Activated effector memory CD4-positive, alpha-beta T cell treated with anti-CD3 and anti-CD28 coated beads, Interleukin-2, amount 50 U/mL, for 16 hours (primary cell): ENCODE measurements at places on chromosomes 7 and 10.

DNA sequence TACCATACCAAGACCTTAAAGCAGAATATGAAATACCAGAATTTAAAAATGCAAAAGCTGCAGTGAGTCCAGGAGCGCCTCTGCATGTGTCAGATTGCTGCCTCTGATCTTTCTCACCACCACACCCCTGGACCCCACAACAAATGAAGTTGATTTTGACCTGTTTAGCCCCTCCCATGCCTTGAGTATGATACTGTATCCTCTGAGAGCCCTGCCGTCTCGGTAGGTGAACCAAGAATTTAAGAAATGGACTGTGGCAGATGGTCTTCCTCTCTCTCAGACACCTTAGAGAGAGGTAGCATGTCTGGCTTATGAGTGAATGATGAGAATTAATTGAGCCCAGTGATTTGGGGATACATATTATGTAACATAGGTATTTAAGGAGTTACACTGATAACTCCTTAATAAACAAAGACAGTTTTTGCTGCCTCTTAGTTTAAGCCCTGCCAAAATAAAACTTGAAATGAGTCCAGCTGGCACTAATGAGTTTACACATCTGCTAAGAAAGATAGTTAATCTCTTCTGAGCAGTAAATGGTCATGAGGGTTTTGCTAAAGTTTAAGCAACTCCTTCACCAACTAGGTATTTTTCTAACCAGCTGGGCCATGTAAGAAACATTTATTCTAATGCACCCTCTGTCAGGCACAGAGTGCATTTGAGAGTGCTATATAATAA is 4.5 kb upstream of the TFPI2 start:
- DNase-seq, result no peak

- no peak for DNase-seq
Measured at GRCh38 chr7:54339073-54339472, 203.1 kb upstream of the VSTM2A start.

DNA sequence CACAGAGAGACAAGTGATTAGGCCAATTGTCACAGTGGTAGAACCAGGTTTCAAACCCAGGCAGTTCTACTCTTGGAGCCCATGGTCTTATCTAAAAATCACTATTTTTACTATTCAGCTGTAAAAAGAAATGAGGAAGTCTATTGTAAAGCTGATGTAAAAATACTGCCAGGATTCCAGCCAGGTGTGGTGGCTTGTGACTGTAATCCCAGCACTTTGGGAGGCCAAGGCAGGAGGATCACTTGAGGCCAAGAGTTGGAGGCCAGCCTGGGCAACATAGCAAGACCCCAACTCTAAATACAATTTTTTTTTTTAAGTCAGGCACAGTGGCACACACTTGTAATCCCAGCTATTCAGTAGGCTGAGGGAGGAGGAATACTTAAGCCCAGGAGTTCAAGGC is 40.4 kb downstream of the HIP1 start:
- no peak for DNase-seq

DNA sequence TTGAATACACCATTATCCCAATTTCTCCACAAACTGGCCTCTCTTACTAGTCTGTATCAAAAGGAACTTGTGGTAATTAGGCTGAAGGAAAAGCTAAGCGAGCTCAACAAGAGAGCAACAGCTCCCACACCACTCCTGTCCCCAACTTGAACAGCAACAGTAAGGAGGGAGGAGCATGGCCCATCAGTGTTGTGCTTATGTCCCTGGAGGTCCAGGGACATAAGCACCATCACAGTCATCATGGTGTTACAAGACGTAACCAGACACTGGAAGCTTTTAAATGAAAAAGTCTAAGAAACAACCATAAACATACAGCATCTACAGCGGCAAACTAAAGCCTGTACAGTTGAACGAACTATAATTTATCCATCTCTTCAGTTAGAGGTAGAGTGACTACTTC is 989 bp downstream of the ERLIN1 start:
- no peak for DNase-seq

DNA sequence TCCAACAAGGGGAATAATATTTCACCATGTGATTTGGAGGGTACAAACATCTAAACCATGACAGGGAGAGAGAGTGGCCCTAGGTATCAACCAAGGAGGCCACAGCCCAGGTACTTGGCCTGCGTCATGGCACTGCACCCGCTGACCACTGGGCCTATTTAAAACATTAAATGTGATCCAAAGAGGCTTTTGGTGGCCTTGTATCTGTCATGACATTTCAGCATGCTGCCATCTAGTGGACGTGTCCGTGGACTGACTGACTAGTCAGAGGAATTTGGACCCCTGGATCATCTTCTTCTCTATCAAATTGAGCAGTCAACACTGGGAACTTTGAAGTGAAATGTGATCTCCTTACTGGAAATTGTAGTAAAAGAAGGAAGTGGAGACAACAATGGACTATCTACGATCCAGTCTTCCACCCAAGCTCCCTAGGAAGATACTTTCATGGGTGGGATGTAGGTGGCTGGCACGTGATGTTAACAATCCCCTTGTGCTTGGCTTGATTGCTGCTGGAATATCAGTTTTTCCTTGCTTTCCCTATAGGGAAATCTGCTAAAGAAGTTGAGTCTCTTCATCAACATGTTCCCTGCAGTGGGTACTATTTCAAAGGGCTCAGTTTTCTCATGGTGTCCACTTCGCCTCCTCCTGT is 24.6 kb upstream of the ITGA8 start:
- DNase-seq, result peak; percentile 68

DNA sequence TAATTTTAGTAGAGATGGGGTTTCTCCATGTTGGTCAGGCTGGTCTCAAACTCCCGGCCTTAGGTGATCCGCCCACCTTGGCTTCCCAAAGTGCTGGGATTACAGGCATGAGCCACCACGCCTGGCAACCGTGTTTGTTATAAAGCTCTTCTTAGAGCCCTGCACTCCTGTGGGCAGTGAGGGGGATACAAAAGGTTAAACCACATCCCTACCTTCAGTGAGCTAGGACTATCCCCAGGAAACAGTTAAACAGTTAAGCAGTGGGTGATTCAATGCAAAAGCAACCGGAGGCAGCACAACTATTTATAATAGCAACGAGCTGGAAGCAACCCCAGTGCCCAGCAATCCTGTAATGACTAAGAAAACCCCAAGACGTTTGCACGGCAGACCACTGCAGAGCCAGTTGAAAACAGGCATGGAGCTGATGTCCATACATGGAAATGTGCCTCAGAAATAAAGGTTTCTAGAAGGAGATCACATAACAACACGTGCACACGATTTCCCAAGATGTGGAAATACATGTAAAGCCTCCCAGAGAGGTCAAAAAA is 107.2 kb upstream of the LYZL2 start:
- DNase-seq, result no peak

DNA sequence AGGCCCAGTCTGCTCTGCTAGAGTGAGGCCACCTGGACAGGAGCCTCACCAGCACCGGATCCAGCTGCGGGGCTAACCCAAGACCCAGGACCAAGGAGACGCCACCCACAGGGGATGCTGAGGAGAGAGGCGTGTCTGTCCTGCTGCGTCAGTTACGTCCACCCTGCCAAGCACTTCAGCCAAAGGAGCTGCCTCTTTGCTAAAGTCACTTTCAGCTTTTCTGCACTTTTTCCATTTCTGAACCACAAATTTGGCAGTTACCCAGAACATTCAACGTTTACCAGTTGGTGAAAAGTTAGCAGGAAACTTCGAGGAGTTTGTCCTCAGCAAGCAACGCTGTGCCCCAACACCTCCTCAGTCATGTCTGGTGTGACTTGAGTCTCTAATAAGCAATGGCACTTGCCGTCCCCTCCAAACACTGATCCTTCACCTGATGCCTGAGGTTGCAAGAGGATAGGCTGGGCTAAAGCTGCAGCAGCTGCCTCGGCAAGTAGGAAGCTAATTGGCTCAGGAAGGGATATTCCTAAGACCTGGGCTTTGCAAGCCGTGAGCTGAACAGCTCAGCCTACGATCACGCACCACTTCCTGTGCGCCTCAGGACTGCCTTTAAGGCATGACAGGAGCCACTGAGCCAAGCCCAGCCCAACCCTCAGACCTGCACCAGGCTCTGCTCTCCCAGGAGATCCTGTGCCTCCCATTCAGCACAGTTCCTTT is 40.1 kb downstream of the KCNH2 start:
- peak; percentile 70 for DNase-seq

GRCh38 chr10:26931223-26931622 is 70.5 kb upstream of the ABI1 start:
- DNase-seq, result no peak
